NCI-H510A treated with DMSO at 0.1 percent for 48 hours (cell line): ENCODE measurements at places on chromosomes 12 and 14.

- no peak for DNase-seq
Measured at GRCh38 chr14:103547941-103548462, 14.5 kb downstream of the BAG5 start.

- no peak for DNase-seq
Measured at GRCh38 chr14:92352158-92352985, 29.4 kb downstream of the SLC24A4 start.

GRCh38 chr12:49061157-49061650, 610 bp upstream of the KMT2D start:
- DNase-seq = no peak

DNA sequence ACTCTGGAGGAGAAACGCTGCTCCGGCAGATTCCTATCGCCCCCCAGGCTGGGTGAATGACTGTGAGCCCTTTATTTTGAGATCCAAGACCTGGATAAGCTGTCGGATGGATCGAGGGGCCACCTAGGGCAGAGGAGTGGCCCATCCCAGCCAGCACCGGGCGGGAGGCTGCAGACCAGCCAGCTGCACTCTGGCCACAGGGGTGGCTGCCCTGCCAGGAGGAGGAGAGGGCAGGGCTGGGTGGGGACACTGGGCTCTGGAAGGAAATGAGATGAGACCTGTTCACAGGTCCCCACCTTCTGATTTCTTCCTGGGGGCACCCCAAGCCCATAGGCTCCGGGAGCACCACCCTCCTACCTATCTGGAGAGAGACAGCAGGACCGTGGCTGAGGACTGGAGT, 140.0 kb downstream of the PIWIL1 start:
- no peak for DNase-seq

DNA sequence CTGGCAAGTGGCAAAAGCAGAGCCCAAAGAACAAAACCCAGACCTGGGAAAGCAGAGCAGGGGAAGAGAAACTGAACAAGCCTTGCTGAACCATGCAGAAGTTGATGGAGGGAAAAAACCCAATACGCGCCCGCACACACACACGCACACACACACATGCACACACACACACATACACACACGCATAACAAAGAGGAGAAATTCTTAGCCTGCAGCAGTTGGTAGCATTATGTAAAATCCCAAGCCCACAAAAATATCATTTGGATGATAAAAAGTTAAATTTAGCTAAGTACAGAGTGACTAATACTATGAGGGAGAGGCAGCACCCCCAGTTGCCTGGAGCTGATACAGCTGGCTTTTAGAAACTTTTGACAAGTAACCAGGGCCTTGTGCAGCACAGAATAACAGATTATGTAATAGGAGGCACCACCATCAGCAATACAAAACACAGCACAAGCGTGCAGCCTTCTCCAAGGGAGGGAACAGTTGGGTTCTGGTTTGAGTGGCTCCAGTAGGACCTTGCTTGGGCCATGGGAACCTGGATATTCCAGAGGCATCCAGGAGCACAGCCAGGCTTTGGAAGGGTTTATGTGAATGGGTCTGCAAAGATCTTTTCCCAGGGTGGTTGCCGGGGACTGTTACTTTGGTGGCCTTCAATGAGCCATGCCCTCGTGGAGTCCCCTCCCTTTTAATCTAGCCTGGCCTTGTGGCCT, 35.3 kb downstream of the PITPNM2 start:
- no peak for DNase-seq

- no peak for DNase-seq
Measured at GRCh38 chr14:20219033-20219432, 4.5 kb upstream of the OR11H6 start.

GRCh38 chr14:103217538-103217937, 94.3 kb downstream of the TNFAIP2 start:
- DNase-seq = no peak

- no peak for DNase-seq
Measured at GRCh38 chr12:52644078-52644415, 8.0 kb downstream of the KRT2 start.

DNA sequence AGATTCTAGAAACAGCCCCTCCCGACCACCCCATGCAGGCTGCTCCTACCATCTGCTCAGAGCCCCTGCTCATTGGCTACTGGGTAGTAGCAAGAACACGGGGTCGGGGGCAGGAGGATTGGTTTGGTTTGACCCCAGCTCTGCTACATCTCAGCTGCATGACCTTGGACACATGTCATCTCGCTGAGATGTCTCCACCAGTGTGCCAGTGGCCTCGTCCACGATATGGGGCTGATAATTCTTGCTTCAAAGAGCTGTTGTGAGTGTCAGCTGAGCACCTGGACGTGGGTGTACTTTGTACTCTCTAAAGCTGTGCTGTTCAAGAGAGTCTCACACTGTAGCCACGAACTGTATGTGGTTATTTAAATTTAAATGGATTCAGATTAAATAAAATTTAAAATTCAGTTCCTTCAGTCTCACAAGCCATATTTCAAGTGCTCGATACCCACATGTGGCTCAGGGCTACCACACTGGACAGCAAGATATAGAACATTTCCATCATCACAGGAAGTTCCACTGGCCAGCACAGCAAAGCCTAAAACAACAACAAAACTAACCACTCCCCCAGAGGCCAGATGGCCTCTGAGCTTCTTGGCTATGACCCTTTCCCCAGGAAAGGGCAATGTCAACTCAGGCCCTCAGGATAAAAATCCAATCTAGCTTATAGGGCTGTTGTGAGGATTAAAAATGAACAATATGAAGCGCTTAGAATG, 18.6 kb downstream of the LTBP2 start:
- DNase-seq = no peak

DNA sequence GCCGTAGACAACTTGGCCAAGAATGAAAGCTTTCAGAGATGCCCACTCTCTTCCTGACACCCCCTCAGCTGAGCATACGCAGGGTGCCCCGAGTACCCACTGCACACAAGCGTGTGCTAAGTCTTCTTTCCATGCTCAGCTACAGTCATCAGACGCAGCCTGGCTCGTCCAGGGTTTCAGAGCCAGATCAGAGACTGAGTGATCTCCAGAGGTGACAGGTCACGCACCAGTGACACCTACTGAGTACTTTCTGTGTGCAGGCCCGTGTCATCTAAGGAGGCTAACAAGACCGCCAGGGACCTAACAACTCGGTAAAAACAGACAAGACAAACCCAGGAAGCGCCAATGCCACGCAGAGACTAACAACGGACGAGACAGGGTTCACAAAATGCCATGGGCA, 25.1 kb downstream of the STX2 start:
- no peak for DNase-seq

GRCh38 chr14:81066672-81067071, 111.3 kb downstream of the TSHR start:
- no peak for DNase-seq

GRCh38 chr14:23951590-23952201, 1.9 kb upstream of the DHRS4 start:
- DNase-seq = no peak

GRCh38 chr12:39467432-39467870, 24.5 kb upstream of the KIF21A start:
- no peak for DNase-seq

DNA sequence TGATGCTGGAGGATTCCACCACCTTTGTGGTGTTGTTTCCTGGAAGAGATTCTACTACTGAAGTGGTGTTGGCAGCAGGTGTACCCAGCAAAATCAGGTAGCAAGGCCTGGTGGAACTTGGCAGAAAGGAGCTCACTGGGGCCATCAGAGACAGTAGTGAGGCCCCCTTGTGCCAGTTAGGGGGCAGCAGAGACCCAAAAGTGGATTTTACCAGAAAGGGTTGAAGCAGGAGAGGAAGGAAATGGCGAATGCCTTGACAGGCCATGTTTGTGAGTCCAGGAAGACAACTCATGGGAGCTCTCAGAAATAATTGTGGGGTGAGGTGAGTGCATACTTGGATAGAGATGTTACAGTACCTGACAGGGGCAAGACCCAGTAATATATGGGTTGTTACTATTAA, 137.7 kb upstream of the FGD4 start:
- no peak for DNase-seq

GRCh38 chr14:52455291-52456088, 96.8 kb downstream of the TXNDC16 start:
- no peak for DNase-seq

DNA sequence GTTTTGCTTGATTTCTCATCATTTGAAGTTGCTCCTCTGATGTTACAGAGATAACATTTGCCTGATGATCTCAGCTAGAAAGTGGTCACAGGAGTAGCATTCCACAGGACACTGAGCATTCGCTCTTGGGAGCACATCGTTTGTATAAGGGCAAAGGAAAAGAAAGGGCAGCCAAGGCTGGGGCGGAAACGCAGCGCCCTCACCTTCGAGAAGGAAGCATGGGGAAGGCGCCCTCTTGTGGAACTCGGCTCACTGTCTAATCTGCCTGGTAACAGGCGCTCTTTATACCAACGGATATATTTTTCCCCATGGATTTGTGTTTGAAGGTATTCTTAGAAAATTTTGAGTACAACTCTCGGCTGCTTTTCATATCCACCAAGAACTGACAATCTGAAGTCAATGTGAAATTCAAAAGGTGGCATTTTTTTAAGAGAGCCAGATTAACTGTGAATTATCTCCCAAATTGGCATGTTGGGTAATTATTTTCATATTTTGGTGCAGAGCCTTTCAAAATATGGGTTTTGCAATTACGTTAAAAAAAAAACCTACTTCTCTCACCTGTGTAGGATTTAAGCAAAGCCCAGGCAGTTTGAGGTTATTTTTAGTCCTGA, 172.7 kb downstream of the CAND1 start:
- DNase-seq = peak; percentile 94

- DNase-seq = peak; percentile 55
Measured at GRCh38 chr14:65594153-65594881, 181.8 kb downstream of the FUT8 start.

- peak; percentile 32 for DNase-seq
Measured at GRCh38 chr12:86950444-86950843, 694.3 kb upstream of the MGAT4C start.

GRCh38 chr12:42442311-42442759, 116.4 kb downstream of the PPHLN1 start:
- no peak for DNase-seq

- DNase-seq = no peak
Measured at GRCh38 chr14:88729159-88729558, 63.6 kb downstream of the EML5 start.

GRCh38 chr12:9361879-9362326, 153.7 kb upstream of the PZP start:
- no peak for DNase-seq

DNA sequence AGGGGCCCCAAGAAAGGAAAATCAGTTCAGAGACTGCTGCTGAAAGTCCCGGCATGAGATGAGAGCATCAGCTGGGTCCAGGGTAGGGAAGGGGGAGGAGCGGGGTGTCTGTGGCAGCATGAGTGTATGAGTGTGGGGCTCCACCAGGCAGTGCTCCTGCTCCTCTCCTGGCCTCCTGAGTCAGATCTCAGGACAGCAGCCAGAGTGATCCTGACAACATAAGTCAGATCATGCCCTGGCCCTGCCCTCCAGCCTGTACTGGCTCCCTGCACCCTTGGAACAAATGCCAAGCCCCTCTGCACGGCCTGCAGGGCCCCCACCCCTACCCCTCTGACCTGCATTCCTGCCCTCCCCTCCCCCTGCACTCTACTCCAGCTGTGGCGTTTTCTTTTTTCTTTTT, 24.2 kb upstream of the LRP1-AS start:
- no peak for DNase-seq

DNA sequence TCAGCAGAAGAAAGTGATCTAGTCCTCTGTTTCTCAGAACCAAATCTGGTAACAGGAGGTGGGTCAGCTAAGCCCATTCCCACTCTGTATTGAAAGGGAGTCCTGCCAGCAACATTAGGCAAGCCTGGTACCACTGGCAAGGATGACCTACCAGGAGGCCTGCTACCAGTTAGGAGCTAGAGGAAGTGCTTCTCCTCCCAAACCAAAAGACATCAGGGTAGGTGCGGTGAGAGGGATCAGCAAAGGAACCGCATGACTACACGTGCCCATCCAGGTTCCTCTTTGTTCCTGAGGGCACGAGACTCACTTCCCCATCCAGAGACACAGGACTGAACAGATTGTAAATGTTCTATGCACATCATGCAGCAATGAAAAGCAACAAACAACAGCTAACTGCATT, 2.8 kb downstream of the KLRC4 start:
- DNase-seq = no peak

DNA sequence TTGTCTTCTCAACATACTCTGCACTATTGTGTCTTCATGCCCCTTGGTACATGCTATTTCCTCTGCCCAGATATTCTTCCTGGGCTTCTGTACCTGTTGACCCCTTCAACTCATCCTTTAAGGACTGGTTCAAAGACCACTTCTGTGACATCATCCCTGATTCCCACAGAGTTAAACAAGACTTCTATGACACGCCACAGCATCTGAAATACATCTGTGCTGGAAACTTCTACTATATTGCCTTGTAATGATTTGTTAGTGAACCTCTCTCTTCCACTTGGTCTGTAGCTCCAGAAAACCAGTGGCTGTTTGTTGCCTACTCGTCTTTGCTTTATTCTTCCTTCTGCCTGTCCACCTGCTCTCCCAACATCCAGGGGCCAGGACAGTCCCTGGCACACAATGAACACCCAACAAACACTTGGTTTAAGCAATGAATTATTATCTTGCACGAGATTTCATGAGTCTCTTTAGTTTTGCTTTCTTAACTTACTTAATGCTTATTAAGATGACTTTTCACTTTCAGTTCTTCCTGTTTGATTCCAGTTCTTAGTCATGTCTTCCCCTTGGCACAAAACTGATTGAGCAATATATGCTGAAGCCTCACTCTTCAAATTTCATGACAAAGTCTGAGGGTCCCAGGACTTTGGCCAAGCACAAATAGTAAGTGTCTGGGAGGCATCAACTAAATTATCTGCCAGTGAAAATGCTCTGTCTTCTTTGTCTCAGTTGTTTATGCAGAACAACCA, 485.9 kb downstream of the APAF1 start:
- no peak for DNase-seq

GRCh38 chr12:93419388-93420034, 22.2 kb downstream of the UBE2N start:
- DNase-seq = peak; percentile 69

DNA sequence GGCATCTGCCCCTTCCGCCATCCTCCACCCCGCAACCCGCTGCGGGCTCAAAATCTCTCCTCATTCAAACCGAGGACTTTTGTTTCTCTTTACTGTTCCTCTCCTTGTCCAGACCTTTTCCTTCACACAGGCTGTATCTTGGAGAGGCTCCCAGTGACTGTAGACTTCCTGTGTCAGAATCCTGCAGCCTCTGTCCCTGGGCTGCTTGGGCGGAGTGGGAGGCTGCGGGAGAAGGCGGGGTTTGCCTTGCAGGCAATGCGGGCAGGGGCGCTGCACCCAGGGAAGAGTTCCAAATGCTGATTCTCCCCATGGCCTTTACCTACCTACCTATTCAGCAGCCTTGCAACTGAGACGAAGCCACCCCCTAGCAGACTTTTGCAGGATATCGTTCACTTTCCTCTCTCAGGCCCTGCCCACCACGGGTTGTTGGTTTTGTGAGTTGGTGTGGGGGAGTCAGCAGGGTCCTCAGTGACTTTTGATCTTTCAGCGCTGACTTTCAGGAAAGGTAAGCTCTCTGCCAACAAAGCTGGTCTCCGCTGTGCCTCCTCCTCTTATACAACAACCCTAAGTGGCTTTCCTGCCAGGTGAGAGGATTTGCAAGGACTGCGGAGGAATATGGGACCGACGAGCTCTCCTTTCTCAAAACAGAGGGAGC, 79.0 kb upstream of the KCNA1 start:
- no peak for DNase-seq
